AG08396 (cell line): ENCODE measurements at places on chromosomes 12 and 14.

GRCh38 chr14:54230645-54231044 is 166.2 kb upstream of the CDKN3 start:
- no peak for DNase-seq

DNA sequence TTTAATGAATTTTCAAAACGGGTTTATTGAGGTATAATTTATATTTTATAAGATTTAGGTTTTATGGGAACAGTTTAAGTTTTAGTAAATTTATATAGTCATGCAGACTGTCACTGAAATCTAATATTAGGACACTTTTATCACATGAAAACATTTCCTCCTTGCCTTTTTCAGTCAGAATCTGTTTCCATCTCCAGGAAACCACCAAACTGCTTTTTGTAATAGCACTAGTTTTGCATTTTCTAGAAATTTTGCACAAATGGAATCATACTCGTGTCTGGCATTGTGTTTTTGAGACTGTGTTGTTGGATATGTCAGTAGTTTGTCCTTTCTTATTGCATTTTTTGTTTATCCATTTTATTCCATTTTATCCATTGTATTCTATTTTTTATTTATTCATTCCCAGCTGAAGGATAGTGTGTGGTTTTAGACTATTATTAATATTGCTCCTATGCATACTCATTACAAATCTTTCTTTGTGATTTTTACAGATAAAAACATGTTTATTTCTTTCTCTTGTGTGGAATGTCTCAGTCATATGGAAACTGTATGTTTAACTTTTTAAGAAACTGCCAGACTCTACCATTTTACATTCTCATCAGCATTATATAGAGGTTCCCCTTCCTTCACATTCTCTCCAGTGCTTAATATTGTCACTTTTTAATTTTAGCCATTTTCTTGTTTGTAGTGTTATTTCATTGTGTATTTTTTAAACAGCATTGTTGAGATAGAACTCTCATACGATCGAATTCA is 26.5 kb downstream of the PALS1 start:
- no peak for DNase-seq

- DNase-seq: no peak
Observed at GRCh38 chr12:58459191-58459590, 461.1 kb downstream of the LRIG3 start.

DNA sequence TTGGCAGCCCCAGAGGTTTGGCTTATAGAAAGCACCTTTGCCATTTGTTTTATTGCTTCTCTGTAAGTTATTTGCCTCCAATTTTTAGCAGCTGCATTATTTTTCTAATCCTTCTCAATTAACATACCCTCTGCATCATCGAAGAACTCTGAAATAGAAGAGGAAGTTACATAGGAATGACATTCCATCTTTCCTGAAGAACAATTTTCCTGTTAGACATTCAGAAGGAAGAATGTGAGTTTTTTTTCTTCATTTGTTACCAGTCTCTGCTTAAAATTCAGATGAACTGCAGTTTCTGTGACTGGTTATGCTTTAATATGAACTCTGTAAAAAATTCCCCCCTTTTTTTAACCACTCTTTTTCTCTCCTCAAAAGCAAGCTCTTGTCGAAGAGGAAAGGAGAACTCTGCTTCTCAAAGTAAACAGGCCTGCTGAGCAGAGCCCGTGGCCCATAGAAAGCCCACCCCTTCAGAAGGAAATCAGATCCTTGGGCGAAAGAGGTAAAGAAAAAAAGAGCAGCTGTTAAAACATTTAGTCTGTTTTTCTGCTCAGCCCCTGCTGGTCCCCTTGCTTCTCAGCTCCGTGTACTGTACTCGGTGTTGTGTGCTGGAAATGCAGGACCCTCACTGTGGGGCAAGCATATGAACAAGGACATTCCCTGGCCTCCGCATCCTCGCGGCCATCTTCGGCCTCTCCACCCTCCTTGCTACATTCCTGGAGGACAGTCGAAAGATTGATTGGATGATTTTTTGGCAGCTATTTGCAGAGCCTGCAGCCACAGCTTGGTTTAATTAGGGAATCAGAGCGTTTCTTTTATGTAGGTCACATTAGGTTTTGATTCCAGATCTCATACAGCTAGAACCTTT is 164.4 kb upstream of the LRIG3 start:
- peak; percentile 43 for DNase-seq

GRCh38 chr14:61203081-61203753 is 77.9 kb downstream of the TMEM30B start:
- no peak for DNase-seq

DNA sequence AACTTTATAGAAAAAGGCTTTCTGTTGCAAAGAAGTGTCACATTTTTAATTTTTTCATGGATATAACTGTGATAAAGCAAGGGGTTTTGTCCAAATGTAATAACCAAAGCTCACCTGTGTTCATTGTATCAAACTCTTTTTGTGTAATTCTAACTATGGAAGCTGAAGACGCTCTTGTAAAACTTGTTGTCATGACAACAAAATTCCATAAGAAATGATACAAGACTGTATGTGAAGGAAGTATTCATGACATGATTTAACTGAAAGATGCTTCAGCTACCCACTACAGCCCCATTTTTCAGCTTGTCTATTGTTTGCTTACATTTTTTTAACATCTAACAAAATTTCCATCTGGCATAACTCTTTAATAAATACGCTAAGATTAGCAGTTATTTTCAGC is 360.9 kb downstream of the KCNH5 start:
- DNase-seq: no peak

GRCh38 chr14:106657460-106657859 is 1131.1 kb downstream of the TMEM121 start:
- DNase-seq: no peak

- DNase-seq: peak; percentile 34
Observed at GRCh38 chr12:112303004-112303403, 79.2 kb downstream of the HECTD4 start.

DNA sequence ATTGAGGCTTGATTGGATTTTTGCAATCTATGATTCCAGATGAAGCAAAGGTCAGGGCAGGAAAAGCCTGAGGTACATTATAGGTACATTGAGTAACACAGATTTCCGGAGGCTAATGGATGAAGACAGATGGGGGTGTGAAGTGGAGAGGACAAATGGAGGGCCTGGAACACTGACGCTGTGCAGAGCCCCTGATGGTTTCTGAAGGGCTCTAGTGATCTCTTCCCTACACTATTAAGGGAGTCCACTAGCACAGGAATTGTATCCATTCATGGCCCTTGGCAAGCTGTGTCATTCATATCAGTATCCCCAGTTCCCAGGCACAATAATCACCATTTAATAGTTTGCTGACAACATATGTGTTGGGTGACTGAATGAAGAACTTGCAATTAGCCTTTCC is 284.8 kb downstream of the ITPR2 start:
- DNase-seq: no peak

GRCh38 chr14:39500253-39500652 is 68.0 kb upstream of the FBXO33 start:
- no peak for DNase-seq

DNA sequence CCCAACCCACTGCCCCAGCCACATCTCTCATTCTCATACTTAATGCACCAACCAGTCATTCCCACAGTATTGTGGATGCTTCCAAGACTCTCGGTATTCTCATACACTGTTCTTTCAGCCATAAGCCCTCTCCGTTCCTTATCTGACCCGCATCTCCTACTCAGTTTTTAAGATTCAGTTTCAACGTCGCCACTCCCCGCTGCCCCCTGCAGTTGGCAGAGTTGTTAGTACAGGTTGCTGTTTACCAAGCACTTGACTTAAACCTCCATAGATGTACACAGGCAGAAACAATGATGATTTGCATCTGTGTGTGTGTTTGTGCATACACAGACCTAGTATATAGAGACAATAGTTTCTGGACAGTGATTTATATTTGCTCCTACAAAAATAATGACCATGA is 40.2 kb downstream of the PAH start:
- no peak for DNase-seq

GRCh38 chr14:54337314-54337713 is 59.5 kb upstream of the CDKN3 start:
- DNase-seq: no peak

DNA sequence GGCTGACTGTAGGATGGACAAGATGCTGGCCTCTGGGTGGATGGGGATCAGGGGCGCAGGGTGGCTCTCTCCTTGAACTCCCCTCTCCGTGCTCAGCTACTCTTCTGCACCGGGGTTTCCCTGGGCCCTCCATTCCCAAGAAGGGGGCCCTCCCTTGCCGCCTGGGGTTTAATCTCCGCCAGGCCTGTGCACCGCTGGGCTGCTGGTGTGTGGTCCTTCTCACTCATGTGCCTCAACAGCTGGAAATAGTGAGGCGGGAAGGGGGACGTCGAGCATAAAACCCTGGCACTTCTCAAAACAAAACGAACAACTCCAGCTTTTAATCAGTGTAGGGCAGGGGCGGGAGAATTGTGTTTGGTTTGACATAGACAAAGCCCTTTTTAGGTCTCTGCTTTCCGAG is 19.0 kb upstream of the SMOC1 start:
- no peak for DNase-seq

DNA sequence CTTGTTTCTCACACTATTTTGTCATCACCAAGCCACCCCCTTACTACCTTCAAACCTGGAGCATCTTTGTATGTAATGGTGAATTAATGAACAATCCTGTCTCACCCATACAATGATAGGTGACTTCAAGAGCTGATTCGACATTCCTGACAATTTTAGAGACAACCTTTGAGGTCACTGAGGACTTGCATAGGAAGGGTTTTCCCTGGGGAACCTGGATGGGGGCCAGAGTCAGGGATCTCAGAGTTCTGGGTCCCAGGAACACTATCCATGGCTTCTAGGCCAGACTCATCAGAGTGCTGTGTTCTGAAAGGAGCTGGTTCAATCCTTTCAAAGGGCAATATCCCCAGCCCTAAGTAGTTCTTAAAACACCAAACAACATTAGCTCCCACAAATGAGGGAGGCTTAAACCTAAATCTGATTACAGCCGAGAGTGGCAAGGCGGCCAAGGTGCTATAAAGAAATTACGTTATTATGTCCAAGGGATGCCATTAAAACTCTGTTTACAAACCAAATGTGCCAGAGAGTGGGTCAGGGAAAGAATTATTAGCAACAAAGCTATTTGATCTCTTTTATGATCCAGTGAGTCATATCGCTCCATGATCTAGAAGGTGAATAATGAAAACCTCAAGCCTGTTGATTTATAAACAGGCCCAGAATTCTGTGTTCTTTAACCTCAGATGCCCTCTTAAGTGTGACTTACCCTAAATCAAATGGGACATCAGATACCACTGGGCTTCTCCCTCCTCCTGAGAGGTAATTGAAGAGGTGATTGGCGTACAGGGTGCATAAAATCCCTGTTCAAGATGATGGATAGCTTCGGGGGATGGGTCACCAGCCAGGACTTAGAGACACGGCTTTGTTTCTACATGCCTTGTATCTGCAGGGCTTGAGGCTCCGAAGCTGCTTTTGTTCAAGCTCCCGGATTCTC is 230.2 kb upstream of the TBX3 start:
- DNase-seq: no peak

GRCh38 chr14:95386536-95387095 is 66.9 kb upstream of the CLMN start:
- DNase-seq: no peak

DNA sequence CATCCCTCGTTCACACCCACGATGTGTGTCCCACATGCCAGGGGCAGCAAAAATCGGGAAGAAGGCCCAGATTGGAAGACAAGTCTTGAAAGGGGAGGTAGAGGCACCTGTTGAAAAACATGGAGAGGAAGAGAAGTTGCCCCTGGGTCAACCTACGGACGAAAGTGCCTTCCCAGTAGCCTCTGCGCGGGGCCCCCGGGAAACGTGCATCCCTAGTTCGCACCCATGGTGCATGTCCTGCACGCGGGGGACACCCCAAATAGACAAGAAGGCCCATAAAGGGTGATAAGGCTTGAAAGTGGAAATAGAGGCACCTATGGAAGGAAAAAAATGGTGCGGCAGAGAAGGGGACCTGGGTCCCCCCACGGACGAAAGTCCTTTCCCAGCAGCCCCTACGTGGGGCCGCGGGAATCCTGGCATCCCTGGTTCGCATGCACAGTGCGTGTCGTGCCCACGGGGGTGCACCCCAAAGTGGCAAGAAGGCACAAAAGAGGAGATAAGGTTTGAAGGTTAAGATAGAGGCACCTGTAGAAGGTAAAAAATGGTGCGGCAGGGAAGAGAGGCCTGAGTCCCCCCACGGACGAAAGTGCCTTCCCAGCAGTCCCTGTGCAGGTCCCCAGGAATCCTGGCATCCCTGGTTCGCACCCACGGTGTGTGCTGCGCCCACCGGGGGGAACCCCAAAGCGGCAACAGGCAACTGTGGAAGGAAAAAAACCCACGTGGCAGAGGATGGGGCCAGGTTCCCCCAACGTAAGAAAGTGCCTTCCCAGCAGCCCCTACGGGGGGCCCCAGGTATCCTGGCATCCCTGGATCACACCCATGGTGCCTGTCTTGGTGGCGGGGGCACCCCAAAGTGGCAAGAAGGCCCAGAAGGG is 278.3 kb downstream of the ALG10 start:
- DNase-seq: no peak

DNA sequence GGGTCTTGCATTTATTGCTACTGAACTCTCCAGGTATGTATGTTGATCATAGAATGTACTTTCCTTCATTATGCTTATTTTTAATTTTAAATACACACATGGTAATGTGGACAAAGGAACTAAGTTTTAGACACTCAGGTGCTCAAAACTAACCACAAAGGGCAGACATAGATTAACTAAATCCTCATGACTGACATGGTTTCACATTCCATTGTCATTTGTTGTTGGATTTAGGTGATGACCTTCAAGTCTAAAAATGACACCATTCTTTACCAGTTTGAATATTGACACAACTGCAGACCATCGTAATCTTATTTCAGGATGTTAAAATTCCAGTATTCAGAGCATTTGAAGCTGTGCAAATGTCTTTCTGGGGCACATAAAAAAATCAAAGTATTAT is 128.4 kb downstream of the BBS10 start:
- no peak for DNase-seq

- DNase-seq: no peak
Observed at GRCh38 chr12:8813572-8814357, 8.7 kb upstream of the A2ML1 start.

GRCh38 chr14:36658123-36659009 is 3.3 kb upstream of the PAX9 start:
- DNase-seq: no peak

DNA sequence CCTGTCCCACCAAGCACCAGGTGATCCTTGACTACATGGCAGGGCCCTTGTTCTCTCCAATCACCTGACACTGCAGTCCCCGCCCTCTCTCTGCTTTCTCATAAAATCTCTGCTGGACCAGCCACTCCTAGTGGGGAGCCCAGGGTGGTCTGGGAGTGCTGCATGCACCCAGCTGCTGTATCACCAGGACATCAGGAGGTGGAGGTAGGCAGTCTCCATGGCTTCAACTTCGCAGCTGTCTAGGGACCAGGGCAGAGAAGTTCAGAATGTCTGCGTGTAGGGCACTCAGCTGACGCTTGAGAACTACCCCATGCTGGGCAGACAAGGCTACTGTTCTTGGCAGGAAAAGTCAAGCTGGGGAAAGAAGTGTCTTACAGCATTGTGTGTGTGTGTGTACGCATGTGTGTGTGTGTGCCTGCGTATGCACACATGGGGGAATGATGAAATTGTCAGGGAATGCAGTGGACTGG is 2.6 kb downstream of the WSCD2 start:
- no peak for DNase-seq
